Bone marrow (tissue), 2 donors: ENCODE measurements at places on chromosomes 12 and 14.

DNA sequence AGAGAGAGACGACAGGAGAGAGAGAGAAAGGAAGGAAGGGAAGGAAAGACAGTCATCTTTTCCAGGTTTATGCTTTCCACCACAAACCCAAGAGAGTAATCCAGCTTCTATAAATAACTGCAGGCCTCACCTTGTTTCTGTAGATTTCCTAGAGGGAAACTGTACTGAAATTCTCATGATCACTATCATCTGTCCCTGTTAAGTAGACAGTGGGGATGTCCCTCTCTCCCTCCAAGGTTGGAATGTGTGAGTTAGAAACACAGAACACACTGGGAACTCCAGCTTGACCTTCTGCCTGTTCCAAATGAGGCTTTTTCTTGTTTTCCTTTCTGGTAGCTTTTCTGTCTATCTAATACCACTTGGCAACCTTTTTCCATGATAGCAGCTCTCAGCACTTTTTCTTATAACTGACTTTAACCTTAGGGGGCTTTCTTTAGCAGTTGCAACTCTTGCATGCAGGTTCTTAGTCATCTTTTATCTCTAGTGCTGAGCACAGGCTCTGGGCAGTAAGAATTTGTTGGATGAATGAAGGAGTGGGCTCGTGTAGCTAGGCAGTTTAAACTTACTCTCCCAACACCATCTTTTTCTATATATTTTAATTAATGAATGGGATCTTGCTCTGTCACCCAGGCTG, 22.8 kb upstream of the FBXO33 start:
- DNase-seq, result no peak

DNA sequence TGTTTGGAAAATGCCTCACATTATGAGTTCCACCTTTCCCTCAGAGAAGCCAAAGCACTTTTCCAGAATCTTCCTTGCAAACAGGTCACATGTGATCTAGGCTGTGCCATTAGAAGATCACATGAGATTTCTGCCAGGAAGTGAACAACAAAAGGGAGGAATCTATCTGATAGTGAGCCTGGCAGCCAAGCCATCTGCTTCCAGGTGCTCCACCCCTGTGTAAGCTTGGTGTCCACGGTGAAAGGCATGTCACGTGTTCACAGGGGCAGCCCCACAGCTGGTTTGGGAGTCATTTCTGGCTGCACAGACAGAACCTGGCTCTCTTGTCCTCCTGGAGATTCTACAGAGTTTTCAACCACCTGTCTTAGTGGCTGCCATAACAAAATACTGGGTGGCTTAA, 3.5 kb upstream of the KSR2 start:
- no peak for DNase-seq

DNA sequence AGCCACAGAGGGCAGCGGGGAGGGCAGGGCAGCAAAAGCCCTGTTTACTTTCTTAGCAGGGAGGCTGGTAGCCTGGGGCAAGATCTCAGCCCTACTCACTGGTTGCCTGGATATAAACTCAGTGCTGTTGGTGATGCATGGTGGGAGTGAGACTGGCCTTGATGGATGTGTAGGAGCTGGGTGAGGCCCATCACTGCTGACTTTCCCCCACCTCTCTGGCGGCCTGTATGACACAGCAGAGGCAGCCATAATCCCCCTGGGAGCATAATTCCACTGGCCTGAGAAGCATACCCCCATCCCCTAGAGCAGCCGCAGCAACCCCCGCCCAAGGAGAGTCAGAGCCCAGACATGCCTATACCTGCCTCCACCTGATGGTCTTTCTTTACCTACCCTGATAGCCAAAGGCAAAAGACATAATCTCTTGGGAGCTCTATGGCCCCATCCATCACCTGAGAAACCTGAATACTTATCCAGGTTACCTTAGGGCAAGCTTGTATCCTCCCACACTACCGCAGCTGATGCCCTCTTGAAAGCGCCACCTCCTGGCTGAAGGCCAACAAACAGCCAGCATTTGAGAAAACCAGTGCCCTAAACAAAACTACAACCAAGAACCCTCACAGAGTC, 59.3 kb downstream of the DNAI7 start:
- no peak for DNase-seq

DNA sequence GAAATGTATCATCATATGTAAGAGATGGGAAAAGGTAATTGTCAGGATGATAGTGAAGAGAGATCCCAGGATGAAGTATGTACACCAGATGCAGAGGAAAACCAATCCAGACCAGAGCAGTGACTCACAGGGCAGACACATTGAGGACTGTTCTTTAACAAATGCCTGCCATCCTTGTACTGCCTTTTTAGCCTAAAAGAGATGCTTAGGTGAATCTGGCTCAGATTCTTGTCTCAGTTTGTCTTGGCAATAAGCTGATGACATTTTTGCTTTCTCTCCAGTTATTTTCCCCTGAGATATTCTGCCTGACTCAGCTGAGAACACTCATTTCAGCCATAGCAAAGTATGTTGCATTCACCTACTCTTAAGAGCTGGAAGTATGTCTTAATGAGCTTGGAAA, 405.3 kb upstream of the USP15 start:
- no peak for DNase-seq

- no peak for DNase-seq
Observed at GRCh38 chr12:113958108-113958507, 8.0 kb downstream of the RBM19 start.

- DNase-seq, result no peak
Observed at GRCh38 chr12:75481013-75481705, 604 bp downstream of the GLIPR1 start.

DNA sequence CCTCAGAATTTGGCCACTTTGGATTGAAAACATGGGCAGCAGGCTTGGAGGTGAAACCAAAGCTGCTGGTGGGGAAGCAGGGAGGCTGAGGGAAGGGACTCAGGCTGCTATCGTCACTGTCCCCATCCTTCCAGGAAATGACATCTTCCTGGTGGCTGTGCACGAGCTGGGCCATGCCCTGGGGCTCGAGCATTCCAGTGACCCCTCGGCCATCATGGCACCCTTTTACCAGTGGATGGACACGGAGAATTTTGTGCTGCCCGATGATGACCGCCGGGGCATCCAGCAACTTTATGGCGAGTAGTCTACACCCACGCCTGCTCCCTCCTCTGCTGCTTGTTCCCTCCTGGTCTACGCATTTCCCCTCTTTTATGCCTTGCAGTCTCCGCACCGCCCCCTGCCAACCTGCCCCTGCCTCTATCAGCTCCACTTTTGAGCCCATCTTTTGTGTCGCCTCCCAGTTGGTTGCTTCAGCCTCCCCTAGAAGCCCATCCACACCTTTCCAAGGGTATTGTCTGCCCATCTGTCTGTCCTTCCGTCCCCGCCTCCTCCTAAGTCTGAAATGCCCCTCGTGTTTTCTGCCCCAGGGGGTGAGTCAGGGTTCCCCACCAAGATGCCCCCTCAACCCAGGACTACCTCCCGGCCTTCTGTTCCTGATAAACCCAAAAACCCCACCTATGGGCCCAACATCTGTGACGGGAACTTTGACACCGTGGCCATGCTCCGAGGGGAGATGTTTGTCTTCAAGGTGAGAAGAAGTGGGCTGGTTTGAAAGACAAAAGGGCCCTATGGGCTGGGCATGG, 6.9 kb downstream of the MMP14 start:
- DNase-seq, result no peak

- no peak for DNase-seq
Observed at GRCh38 chr12:89472508-89472907, 52.1 kb downstream of the GALNT4 start.

DNA sequence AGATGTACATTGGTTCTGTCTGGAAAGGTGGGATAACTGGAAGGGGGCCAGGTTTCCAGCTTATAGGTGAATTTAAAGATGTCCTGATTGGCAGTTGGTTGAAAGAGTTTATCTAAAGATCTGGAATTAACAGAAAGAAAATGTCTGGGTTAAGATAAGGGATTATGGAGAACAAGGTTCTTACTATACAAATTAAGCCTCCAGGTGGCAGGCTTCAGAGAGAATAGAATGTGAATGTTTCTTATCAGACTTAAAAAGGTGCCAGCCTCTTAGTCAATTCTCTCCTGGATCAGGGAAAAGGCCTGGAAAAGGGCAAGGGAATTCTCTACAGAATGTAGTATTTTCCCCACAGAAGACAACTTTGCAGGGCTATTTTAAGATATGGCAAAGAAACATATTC, 53.1 kb downstream of the CNTN1 start:
- DNase-seq, result no peak

DNA sequence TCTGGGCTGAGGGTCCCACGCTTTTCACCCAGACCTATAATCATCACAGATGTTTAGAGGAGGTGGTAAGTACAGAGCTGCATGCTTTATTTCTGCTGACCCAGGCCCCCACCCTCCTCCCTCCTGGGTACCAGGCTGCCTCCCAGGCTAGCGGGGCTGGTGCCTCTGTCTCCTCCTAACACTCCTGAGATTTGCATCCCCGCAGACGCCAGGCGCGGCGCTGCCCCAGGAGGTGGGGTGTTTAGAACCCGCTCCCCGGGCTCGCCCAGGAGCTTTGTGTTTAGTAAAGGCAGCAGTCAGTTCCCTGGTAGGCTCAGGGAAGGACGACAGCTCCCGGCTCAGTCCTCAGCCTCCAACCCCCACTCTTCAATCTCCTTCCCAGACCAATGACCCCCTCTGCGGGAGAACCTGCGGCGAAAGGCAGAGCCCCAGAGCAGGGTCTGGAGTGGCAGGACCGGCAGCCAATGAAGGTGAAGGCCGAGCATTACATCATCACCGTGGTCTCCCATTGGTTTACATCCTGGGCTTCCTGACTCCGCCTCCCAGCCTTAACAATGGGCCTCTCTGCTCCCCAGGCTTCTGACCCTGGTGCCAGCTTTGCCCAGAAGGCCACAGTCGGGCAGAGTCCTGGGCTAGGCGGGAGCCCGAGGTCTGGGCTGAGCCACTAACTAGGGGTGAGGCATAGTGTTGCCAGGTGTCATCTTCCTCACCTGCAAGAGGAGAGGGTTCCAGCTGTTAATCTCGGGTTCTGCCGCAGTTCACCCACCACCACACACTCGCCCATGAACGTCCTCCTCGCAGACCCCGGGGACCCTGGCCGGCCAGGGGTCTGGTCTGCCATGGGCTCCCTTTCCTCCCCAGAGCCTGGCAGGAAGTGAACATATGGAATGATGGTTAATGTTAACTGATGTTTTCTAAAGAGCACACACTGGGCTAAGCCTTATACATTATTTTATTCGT, 57.5 kb downstream of the CALM1 start:
- no peak for DNase-seq

DNA sequence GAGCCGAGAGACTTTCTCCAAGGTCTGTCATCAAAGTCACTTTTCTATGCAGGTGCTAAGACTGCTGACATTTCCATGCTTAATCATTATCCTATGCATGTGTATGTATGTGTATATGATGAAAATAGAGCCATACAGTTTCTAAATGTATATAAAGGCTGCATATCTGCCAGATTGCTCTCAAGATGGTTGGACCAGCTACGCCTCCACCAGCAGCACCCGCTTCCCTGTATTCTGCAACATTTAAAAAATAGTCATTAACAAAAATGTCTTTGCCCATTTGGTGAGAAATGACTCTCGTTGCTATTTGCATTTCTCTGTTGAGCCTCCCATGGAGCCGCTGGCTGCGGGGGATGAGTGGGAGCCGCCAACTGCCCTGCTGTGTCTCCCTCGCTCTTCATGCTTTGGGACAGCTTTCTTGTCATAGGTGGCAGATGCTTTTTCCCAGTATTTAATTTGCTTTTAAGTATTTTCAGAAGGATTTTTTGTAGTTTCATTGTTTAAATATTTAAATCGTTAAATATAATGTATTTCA, 54.7 kb downstream of the DYNC1H1 start:
- no peak for DNase-seq

DNA sequence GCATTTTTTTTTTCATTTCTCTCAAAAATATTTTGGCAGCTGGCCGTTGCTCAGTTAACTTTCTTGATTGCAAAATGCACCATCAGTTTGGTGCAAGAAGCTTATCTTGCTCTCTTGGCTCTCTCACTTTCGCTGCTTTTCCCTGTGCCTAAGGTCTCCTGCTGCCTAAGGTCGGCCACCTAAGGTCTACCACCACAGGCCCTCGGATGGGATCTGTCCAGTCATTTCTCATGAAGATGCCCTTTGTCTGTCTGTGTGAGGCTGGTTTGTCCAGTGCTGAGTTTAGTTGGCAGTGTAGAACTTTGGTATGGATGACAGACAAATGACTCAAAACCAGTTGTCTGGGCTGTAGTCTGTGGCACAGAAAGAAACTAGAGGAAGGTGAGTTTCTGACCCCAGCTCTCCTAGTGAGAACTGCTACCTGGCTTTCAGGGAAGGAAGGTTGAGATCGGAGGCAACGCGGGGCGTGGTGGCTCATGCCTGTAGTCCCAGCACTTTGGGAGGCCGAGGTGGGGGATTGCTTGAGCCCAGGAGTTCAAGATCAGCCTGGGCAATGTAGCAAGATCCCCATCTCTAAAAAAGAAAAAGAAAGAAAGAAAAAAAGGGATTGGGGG, 2.6 kb downstream of the MLXIP start:
- DNase-seq, result no peak

DNA sequence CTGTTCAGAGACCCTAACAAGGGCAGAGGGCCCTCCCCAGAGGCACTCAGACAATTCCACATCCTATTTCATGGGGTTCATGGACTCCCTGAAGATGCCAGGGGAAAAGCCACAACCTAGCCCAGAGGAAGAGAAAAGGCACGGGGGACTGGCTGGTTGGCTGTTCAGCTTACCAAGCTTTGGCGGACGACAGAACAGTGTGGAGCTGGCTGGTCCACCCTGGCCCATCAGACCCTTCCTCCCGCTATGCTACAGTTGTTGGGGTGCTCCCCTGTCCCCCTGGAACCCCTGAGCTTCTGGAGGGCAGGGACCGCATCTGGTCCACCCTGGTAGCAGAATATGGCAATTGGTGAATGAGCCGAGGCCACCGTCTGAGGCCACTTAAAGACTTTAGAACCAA, 6.3 kb downstream of the TESC start:
- DNase-seq, result no peak

DNA sequence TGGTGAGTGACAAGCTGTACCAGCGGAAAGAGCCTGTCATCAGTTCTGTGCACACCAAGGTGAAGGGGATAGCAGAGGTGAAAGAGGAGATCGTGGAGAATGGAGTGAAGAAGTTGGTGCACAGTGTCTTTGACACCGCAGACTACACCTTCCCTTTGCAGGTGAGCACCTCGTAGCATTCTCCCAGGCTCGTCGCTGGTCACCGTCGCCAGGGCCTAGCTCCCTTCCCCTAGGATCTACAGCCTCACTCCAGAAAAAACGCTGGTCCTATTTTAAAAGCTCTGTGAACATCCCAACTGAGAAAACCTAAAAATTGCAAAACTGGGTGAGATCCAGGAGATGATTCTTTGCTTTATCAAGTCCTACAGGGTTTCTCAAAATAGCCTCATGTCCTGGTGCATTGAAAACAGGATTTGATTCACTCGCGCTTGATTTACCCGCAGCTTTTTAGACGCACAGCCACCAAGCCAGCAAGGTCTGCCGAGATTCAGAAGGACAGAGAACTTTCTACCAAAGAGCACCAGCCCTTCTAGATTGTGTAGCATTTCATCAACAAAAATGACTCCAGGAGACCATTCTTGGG, 22.2 kb downstream of the P2RX7 start:
- DNase-seq, result no peak

- no peak for DNase-seq
Observed at GRCh38 chr12:50246873-50247612, 36.3 kb downstream of the LIMA1 start.
